ENCODE measurements at places on chromosomes 11 and 22. TPM values are rescaled to one million over a fixed set of nuclear protein-coding genes. Genes with fewer than 3 reads are reported as not detected.

DNA sequence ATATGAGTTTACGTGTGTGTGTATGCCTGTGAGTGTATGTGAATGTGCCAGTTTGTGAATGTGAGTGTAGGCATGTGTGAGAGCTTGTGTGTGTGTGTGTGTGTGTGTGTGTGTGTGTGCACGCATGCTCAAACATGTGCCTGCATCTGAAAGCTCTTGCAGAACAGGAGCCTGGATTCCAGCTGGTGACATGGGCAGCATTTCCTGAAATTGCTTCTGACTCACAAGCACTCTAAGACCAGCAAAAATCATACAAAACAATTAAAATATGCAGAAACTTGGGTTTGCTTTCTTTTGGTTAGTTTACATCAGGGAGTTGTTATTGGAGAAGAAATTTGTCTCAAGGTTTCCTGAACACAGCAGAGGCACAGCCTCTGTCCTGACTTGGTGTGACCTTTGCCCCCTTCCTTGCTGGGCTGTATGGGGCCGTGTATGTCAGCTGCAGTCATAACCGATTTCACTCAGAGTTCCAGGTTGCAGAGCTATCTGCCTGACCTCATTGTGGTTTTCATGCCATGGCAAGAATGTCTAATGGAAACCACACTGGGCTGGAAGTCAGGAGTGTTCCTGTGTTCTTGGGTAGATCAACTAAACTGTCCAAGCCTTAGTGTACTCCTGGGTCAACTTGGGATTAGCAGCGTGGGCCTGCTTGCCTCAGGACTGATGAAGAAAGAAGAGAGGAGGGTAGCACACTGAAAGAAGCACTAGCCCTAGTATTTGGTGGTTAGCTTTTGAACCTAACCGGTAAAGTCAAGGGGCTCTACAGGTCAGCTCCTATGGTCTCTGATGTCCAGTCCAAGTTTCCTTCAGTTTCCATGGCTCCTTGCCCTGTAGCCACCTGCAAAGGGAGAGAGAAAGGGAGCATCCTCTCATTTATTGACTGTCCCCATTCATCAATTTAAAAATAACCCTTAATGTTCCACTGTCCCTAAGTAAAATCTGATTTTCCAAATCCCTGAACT is 143.7 kb downstream of the SNX19 start:
- DNase-seq = peak; percentile 27

DNA sequence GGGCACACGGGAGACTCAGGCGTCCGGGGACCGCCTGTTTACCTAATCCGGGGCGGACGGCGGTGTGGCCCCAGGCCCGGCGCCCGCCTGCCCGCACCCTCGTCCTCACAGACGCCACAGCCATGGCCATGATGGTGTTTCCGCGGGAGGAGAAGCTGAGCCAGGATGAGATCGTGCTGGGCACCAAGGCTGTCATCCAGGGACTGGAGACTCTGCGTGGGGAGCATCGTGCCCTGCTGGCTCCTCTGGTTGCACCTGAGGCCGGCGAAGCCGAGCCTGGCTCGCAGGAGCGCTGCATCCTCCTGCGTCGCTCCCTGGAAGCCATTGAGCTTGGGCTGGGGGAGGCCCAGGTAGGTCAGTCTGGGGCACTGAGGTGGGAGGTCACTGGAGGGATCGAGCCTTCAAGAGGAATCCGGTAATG is 10.0 kb upstream of the RAB1B start:
- no peak for DNase-seq

- no peak for DNase-seq
Observed at GRCh38 chr22:36228944-36229343, 10.4 kb downstream of the APOL2 start.

DNA sequence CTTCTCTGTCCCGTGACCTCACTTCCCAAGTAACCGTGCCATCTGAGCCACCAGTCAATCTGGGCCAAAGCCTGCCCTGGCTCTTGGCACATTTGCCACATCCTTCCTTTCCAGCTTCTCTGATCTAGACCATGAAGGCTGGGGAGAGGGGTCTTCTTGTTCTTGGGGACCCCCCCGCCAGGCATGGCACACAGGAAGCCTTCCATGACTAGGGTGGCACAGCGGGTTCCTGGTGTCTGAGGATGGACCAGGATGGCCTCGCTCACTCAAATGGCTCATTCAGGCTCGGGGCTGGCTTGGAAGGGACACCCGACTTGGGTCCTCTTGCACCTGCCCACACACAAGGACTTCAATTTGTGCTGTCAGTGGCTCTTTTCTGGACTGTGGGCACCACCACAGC is 121.3 kb downstream of the BCR start:
- no peak for DNase-seq

- no peak for DNase-seq
Observed at GRCh38 chr11:111639226-111639925, 37.1 kb downstream of the SIK2 start.

- no peak for DNase-seq
Observed at GRCh38 chr11:117961896-117962295, 24.3 kb upstream of the IL10RA start.

The ANGPTL5 gene
- not detected for total RNA-seq

- DNase-seq = peak; percentile 23
Observed at GRCh38 chr11:125287491-125288210, 123.1 kb downstream of the PKNOX2 start.

DNA sequence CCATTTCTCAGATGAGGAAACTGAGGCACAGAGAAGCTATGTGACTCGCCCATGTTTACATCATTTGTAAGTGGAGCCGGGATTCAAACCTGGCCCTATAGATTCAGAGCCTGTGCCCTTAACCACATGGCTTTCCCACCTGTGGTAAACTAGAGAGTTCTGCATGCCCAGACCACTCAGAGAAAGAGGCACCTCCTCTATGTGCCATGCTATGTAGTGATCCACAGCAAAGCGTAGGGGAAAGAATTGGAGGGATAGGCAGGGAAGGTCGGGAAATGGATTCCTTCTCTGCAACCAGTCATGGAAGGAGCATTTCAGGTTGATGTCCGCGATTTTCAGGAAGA is 15.4 kb upstream of the POU2AF2 start:
- DNase-seq = no peak

GRCh38 chr11:94545264-94546161 is 1.8 kb downstream of the FUT4 start:
- no peak for DNase-seq

GRCh38 chr11:129453293-129453721 is 77.7 kb downstream of the BARX2 start:
- DNase-seq = no peak

The ADM2 gene
- total RNA-seq = 0.99 TPM

The CSRP3 gene
- total RNA-seq = not detected

- DNase-seq = no peak
Observed at GRCh38 chr22:23557467-23557866, 22.6 kb downstream of the IGLL1 start.

DNA sequence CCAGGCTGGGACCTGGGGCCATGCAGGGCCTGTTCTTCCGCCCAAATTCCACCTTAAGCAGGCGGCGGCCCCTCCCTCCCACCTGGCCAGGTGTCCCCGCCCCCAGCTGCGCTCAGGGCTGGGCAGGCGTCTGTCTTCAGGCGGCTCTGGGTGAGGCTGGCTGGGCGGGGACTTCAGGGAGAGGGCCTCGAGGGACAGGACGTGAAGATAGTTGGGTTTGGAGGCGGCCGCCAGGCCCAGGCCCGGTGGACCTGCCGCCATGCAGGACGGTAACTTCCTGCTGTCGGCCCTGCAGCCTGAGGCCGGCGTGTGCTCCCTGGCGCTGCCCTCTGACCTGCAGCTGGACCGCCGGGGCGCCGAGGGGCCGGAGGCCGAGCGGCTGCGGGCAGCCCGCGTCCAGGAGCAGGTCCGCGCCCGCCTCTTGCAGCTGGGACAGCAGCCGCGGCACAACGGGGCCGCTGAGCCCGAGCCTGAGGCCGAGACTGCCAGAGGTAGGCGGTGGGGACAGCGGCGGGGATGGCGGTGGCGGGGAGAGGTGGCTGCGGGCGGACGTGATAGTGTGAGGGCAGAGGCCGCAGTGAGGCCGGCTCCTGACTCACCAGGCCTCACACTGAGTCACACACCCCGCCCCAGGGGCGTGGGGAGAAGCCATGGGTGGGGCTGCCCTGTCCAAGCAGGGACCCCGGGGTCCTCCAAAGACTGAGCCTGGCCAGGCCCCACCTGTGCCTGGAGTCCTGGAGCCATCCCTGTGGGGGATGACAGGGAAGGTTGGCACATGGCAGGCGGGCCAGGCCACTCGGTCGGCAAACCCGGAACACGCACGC is at the start of gene PKP3:
TSS of gene PKP3 (plus strand) at position 176 of the 824 bp plus-strand sequence. CDS start at position 260, 84 bp downstream.
- DNase-seq = peak; percentile 62

The XRRA1 gene
- total RNA-seq = 5.8 TPM

DNA sequence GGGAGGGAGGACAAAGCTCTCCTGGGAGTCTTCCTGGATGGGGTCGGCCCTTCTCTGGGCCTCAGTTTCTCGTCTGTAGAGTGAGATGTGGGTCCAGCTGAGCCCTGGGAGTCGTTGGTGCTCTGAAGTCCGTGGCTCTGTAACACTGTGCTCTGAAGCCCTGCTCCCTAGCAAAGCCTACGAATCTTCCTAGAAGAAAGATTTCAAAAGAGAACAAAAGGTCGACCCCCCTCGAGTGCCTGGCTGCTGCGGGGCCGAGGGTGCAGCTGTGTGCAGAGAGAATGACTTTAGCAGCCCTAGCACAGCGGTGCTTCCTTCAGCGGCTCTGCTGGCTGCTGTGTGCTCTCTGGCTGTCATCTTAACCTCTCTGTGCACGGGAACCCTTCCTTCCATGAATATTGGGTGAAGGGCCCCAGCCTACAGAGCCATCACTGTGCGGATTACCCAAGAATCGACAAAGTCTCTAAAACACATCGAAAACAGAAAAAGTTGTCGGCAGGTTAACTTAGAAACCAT is 10.7 kb downstream of the ANO1 start:
- DNase-seq = no peak

DNA sequence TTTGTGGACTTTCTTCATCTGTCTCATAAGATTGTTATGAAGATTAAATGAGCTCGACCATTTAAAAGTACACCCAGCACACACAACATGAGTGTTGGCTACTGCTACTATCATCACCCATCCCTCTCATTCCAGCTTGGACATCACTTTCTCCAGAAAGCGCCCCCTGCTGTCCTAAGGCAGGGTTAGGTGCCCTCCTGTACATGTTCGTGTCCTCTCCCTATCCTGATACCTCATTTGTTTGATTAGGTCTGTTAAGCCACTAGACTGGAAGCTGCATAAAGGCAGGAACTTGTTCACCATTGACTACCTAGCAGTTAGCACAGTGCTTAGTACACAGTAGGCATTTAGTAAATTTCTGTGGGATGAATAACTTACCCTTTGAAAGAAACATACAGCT is 85.5 kb downstream of the ENTHD1 start:
- peak; percentile 53 for DNase-seq

- DNase-seq = no peak
Observed at GRCh38 chr11:10601837-10602236, 33.4 kb upstream of the LYVE1 start.

DNA sequence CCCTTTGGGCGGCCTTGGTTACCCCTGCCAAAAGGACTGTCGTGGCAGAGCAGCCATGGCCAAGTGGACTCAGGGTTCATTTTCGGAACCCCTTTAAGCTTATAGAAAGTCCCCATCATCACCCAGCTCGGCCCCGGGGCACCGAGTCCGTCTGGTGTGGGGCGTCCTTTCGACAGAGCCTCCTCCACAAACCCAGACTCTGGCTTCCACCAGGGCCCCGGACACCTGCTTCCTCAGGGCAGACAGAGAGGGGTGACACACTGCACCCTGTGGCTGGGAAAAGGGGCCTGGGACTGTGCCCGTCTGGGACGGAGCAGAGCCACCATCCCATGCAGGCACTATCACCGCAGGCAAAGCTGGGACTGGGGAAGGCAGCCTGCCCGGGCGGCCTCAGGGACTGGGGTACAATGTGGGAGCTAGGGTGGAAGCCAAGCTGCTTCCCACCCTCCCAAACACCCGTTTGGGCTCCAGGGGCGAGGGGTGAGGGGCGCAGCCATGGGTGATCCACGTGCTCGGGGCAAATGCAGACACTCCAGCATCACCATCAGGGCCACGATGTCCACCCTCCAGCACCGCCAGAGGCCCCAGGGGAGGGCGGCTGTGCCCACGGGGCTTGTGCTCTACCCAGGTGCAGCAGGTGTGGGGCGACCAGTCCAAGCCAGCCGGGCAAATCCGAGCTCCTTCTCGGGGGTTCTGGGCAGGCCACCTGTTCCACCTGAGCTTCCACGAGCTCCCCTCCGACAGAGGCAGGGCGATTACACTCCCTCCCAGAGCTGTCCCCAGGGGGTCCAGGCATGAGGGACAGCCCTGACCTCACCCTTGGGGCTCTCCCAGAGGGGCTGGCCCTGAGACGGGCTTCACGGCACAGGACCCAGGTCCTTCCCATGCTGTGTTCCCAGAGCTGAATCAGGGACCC is 11.7 kb upstream of the MRPL23 start:
- no peak for DNase-seq

GRCh38 chr11:63999349-64000025 is 13.2 kb downstream of the OTUB1 start:
- DNase-seq = no peak

DNA sequence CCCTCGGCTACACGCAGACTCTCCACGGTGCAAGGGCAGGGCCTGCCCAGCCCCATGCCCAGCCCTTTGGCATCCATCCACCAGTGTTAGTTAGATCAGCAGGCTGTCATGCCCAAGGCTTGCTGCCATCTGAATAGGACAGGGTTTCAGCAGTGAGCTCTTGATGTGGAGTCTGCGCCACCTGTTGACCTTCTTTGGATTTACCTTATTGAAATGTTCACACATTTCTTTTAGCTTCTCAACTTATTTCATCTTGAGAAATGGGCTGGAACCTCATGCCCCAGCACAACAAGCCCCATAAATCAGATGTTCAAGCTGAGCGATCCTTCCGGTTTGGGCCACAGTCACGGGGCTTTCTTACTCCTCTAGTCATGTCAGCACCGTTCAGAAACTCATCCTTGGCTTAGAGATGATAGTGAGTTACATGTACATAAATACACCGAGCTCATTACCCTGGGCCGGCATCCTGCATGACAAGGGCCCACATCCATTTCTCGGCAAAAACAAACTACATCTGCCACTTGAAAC is 61.7 kb downstream of the PARVB start:
- peak; percentile 86 for DNase-seq

GRCh38 chr11:76620489-76620888 is 50.1 kb downstream of the LRRC32 start:
- DNase-seq = no peak
